Effector memory CD8-positive, alpha-beta T cell (primary cell): ENCODE measurements at places on chromosomes 2 and 18.

DNA sequence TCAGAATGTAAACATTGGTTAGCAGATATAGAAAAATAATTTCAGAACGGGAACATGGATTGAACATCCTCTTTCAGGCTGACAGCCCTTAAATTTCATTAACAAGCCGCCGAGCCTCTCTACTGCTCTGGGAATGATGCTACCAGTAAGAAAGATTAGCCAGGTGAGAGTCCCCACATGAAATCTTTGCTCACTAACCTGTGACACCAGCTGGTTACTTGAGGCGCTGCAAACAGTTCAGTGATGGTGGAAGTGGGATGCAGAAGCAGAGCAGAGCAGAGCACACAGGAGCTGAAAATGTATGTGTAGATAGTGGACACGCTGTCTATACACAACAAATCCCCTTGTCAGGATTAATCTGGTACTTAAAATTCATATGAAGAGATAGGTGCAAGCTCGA is 721.1 kb downstream of the DPP10 start:
- peaks cover 19% of the 10 kb centered on the region for H3K27me3 ChIP-seq
- H3K27ac ChIP-seq = no peak overlapping the region
- no peak for DNase-seq
- no peaks in the 10 kb centered on the region for H3K4me1 ChIP-seq

GRCh38 chr18:24446453-24446852 is 14.0 kb upstream of the HRH4 start:
- H3K4me1 ChIP-seq = no peaks in the 10 kb centered on the region
- H3K4me3 ChIP-seq = no peak overlapping the region
- H3K36me3 ChIP-seq = peaks cover 53% of the 10 kb centered on the region
- H3K27ac ChIP-seq = peak overlapping the region; percentile 64
- DNase-seq = no peak

DNA sequence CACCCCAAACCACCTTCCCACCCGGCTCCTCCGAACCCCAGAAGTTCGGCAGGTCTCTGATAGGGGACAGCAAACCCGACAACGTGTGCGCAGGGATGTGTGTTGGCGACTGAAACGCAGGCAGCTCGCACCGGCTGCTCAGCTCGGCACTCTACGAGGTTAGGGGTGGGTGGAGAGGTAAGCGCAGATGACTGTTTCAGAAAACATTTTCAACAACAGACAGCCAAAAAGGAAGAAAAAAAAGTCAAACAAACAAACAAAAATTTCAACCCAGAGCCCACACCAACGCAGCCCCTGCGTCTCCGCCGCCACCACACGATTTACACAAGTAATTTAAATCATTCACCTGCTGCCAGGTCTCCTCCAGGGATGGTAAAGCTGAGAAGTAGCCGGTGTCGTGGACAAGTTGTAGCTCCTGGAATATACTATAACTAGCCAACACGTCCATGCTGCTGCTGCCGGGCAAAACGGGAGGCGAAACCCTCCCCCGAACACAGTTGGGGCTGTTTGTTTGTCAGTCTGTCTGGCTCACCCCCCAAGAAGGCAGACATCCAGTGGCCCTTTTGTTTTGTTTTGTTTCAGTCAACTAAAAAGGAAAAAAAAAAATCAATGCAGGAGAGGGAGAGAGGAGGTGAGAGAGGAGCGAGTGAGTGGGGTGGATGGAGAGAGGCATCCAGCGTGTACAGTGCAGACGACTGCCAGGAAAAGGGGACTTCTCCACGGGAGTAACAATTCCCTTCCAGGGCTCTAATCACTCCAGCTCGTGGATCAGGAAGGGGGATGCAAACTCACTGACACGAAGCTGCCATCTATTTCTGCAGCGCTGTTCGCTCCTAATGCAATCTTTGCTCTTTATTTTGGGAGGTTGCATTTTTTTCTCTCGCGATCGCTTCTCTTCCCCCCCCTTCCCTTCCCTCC is at the start of gene KLF7:
TSS of gene KLF7 (minus strand) at position 828 of the 918 bp plus-strand sequence. CDS start at position 448, 380 bp downstream.
- peak within 1 kb of the TSS; percentile 94 for H3K27ac ChIP-seq
- peaks cover 10% of the 10 kb centered on the region for H3K4me1 ChIP-seq
- peaks cover 67% of the 10 kb centered on the region for H3K27me3 ChIP-seq
- peaks cover 10% of the 10 kb centered on the region for H3K36me3 ChIP-seq

- no peak overlapping the region for H3K4me3 ChIP-seq
- no peak overlapping the region for H3K27ac ChIP-seq
- no peaks in the 10 kb centered on the region for H3K4me1 ChIP-seq
- H3K27me3 ChIP-seq = no peaks in the 10 kb centered on the region
- DNase-seq = no peak
These were observed 27.7 kb downstream of the GRB14 start for GRCh38 chr2:164593541-164593940.

- no peak overlapping the region for H3K4me3 ChIP-seq
- DNase-seq = no peak
- no peak overlapping the region for H3K27ac ChIP-seq
- H3K36me3 ChIP-seq = no peaks in the 10 kb centered on the region
- no peaks in the 10 kb centered on the region for H3K4me1 ChIP-seq
- no peaks in the 10 kb centered on the region for H3K27me3 ChIP-seq
These were observed 30.0 kb upstream of the NTSR2 start for GRCh38 chr2:11699686-11700670.

- H3K36me3 ChIP-seq = no peaks in the 10 kb centered on the region
- DNase-seq = no peak
- H3K4me3 ChIP-seq = no peak overlapping the region
- H3K27ac ChIP-seq = no peak overlapping the region
- peaks cover 23% of the 10 kb centered on the region for H3K4me1 ChIP-seq
- no peaks in the 10 kb centered on the region for H3K27me3 ChIP-seq
These were observed 50.7 kb upstream of the MGAT5 start for GRCh38 chr2:134203175-134203574.
